ENCODE measurements at places on chromosomes 12 and 14. TPM values are rescaled to one million over a fixed set of nuclear protein-coding genes. Genes with fewer than 3 reads are reported as not detected.

DNA sequence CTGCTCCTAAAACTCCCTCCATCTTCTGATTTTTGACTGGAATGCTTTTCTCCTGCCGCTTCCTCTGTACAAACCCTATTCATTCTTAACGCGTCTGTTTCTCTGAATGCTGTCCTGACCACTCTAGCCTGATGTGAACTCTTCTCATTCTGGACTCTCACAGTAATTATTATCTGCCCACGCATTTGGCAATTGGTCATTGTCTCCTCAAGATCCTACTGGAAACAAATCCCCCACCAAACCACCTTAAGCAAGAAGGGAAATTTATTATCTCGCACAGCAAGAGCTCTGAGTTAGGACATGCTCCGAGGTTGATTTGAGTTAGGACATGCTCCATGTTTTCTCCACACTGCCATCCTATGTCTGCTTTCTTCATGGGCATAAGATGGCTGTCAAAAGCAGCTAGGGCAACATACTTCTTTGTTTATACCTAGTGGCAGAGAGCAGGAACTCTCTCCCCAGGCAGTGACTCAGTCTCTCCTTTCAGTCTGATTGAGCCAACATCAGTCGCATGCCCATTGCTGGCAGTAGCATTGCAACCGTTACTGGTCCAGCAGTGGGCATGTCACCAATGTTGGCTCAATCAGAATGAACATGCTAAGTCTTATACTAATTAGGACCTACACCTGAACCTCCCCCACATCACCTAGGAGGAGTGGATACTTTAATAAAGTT, 102.2 kb downstream of the SSPN start:
- no peak overlapping the region for H3K4me3 ChIP-seq
- no peak overlapping the region for H3K27ac ChIP-seq
- DNase-seq, result no peak
- H3K27me3 ChIP-seq, result no peaks in the 10 kb centered on the region

GRCh38 chr12:127579446-127579845, 687.5 kb upstream of the TMEM132C start:
- no peak overlapping the region for H3K27ac ChIP-seq
- peaks cover 9% of the 10 kb centered on the region for H3K4me1 ChIP-seq
- no peaks in the 10 kb centered on the region for H3K27me3 ChIP-seq
- H3K4me3 ChIP-seq, result no peak overlapping the region
- no peaks in the 10 kb centered on the region for H3K36me3 ChIP-seq

DNA sequence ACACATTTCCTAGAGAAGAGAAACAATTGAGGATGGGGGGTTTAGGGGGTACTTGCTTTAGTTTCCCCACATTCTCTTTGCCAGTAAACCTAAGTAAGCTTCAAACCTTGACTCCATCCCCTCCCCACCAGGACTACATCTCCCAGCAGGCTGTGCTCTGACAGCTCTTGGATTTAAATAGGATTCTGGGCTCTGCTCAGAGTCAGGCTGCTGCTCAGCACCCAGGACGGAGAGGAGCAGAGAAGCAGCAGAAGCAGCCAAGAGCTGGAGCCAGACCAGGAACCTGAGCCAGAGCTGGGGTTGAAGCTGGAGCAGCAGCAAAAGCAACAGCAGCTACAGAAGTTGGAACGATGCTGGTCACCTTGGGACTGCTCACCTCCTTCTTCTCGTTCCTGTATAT, 20.6 kb downstream of the RDH12 start:
- H3K4me3 ChIP-seq, result peak overlapping the region; percentile 19
- H3K27ac ChIP-seq, result no peak overlapping the region
- no peaks in the 10 kb centered on the region for H3K36me3 ChIP-seq
- H3K4me1 ChIP-seq, result no peaks in the 10 kb centered on the region

DNA sequence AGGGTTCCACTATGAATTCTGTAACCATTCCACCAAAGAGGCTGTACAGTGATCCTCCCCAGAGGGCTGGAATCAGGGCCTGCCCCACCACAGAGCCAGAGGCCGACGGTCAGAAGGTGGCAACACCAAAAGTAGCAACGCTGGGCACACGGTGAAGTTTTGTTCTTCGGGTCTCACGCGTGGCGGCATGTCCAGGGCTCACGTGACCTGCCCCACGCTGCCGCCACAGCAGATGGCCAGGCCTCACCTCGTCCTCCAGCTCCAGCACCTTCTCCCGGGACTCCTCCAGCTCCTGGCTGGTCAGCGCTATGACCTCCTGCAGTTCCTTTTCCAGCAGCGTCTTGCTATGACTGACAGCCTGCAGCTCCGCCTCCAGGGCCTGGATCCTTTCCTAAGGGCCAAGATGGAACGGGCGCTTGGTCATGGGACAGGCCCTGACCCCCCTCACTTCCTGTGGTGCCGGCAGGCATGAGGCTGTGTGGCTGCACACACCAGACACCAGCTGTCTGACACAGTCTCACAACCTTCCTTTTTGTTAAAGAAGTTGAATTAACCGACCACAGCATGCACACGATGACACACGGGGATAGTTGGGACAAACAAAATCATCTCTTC, 22.4 kb upstream of the ANKLE2 start:
- no peak overlapping the region for H3K27ac ChIP-seq
- H3K27me3 ChIP-seq, result no peaks in the 10 kb centered on the region
- no peak overlapping the region for H3K4me3 ChIP-seq
- H3K4me1 ChIP-seq, result no peaks in the 10 kb centered on the region

DNA sequence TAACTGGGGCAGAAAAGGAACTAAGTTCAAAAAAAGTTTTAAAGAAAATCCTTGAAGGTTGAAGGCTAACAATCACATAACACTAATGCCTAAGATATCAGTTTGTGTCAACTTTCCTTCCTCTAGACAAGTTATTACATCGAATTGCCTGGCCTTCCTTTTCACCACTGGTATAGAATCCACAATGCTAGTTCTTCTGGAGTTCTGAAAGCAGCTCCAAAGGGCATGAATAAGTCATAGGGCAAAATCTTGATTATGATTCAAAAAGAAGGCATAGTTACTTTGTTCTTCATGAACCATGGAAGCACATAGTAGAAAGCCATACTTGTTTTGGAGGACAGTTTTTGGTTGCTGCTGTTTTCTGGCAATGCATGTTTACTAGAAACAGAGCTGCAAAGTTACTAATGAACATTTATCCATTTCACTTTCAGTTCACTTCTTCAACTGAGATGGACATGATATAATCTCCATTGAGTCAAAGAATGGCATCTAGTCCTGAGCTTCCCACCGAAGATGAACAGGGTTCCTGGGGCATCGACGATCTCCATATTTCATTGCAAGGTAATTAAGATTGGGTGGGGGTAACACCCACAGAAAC, 56.0 kb downstream of the SYNE2 start:
- no peaks in the 10 kb centered on the region for H3K36me3 ChIP-seq
- DNase-seq, result no peak
- H3K4me1 ChIP-seq, result peaks cover 36% of the 10 kb centered on the region
- H3K27ac ChIP-seq, result no peak overlapping the region
- no peak overlapping the region for H3K4me3 ChIP-seq

DNA sequence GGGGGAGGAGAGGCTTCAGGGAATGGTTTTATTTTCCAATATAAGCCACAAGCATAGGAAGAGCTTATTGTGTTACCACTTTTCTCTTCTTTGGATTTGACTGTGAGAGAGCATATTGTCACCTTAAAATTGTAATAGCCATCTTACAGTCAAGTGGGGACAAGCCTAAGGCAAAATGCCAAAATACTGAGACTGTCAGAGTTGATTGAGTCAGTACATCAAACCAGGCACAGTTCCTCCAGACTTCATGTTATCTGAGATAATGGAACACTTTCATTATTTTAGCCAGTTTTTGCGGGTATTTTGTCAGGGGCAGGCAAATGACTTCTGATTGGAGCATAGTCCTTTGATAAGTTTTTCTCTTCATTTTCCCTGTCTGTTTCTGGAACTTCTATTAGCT, 19.5 kb upstream of the NUBPL start:
- no peaks in the 10 kb centered on the region for H3K27me3 ChIP-seq
- no peaks in the 10 kb centered on the region for H3K4me1 ChIP-seq
- no peaks in the 10 kb centered on the region for H3K36me3 ChIP-seq

GRCh38 chr14:67928375-67928774, 108.8 kb downstream of the RAD51B start:
- no peaks in the 10 kb centered on the region for H3K36me3 ChIP-seq
- no peak overlapping the region for H3K4me3 ChIP-seq
- no peak overlapping the region for H3K27ac ChIP-seq

DNA sequence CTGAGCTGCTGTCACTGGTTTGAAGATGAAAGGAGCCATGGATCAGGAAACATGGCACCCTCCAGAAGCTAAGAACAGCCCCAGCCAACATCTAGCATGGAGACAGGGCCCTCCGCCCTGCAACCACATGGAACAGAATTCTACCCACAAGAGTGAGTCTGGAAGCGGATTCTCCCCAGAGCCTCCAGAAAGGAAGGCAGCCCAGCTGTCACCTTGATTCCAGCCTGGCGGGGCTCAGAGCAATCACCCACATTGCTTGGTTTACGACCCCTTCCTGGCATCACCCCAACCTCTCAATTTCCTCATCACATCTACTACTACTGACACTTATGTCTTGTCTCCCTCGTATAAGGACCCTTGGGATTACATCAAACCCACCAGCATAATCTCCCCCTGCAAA, 38.5 kb downstream of the OAS2 start:
- H3K4me3 ChIP-seq, result no peak overlapping the region
- no peak for DNase-seq
- H3K27ac ChIP-seq, result no peak overlapping the region
- H3K4me1 ChIP-seq, result no peaks in the 10 kb centered on the region

DNA sequence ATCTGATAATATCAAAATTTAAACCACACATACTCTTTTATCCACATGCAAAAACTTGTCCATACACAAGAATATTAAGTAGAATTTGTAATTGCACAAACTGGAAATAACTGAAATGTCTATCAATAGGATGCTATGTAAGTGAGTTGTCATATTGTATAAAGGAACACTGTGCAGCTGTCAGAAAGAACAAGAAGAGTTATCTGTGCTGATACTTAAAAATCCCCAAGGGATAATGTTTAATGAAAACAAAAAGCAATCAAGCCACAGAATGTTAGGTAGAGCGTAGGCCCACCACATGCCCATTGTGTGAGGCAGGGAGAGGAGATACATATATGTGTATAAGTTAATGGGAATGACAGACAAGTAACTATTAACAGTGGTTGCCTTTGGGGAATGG, 25.9 kb upstream of the HIGD1C start:
- H3K27ac ChIP-seq, result no peak overlapping the region
- peak overlapping the region; percentile 63 for H3K4me3 ChIP-seq
- H3K4me1 ChIP-seq, result peaks cover 78% of the 10 kb centered on the region
- no peaks in the 10 kb centered on the region for H3K27me3 ChIP-seq
- H3K36me3 ChIP-seq, result no peaks in the 10 kb centered on the region

GRCh38 chr12:66692170-66692569, 13.3 kb upstream of the GRIP1 start:
- no peak for DNase-seq
- no peaks in the 10 kb centered on the region for H3K36me3 ChIP-seq
- H3K27ac ChIP-seq, result no peak overlapping the region
- H3K4me1 ChIP-seq, result peaks cover 26% of the 10 kb centered on the region
- no peak overlapping the region for H3K4me3 ChIP-seq
- H3K27me3 ChIP-seq, result no peaks in the 10 kb centered on the region

- no peaks in the 10 kb centered on the region for H3K27me3 ChIP-seq
- no peaks in the 10 kb centered on the region for H3K4me1 ChIP-seq
- H3K36me3 ChIP-seq, result no peaks in the 10 kb centered on the region
- no peak for DNase-seq
Observed at GRCh38 chr12:42886160-42886559, 296.6 kb upstream of the PRICKLE1 start.

- H3K36me3 ChIP-seq, result no peaks in the 10 kb centered on the region
- no peak overlapping the region for H3K4me3 ChIP-seq
- H3K4me1 ChIP-seq, result no peaks in the 10 kb centered on the region
- no peak for DNase-seq
Observed at GRCh38 chr12:27213830-27214787, 30.0 kb upstream of the STK38L start.

DNA sequence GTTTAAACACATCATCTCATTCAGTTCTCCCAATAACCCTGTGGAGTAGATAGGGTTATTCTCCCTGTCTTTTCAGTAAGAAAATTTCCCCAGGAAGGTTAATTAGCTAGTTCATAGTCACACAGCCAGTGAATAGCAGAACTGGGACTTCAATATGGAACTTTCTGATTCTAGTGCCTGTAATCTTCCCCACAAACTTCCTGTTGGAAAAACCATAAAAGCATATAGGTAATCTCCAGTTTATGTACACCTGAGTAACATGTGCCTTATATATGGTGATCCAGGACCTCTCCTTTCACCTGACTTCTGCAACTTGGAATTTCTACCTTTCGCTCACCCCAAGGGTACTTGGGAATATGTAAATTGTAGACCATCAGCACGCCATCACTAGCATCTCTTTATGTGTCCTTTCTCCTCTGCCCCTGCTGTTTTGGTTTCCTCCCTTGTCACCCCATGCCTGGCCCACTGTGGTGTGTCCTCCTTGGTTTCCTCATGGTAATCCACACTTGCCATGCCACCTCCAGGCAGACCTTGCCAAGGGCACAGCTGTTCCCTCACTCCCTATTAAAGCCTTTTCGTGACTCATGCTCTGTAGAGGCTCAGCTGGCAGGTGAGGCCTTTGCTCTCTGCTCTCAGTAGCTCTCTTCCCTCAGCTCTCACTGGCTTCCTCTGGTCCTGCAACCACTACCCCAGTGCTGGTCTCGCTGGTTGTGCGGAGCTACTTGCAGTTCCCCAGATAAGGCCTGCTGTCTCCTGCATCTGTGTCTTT, 16.7 kb downstream of the TBC1D30 start:
- no peak overlapping the region for H3K4me3 ChIP-seq
- DNase-seq, result no peak
- no peaks in the 10 kb centered on the region for H3K36me3 ChIP-seq
- H3K27ac ChIP-seq, result no peak overlapping the region
- H3K4me1 ChIP-seq, result no peaks in the 10 kb centered on the region

DNA sequence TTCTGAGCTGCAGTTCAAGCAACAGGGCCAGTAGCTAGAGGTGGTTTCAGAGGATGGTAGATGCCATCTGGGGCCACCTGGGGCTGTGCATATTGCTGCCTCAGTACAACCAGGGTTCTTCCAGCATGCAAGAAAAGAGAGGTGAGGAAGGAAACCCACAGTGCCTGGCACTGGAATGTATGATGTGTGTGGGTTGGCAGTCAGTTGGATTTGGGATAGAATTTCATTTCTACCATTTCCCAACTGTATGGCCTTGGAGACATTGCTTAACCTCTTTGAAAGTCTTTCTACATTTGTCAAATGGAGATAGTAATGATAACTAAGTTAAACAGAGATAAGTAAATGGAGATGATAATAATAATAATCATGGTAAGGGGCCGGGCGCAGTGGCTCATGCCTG, 10.2 kb upstream of the LRRC10 start:
- no peaks in the 10 kb centered on the region for H3K36me3 ChIP-seq
- no peak for DNase-seq
- no peak overlapping the region for H3K4me3 ChIP-seq
- no peak overlapping the region for H3K27ac ChIP-seq

PAX9 gene
- 0.37 TPM for polyA plus RNA-seq

PDE3A gene
- polyA plus RNA-seq, result 2.7 TPM

ZNF891 gene
- 1.6 TPM for polyA plus RNA-seq

TMCC3 gene
- 1.6 TPM for polyA plus RNA-seq

KRT8 gene
- 322 TPM for polyA plus RNA-seq

PIK3C2G gene
- not detected for polyA plus RNA-seq

MDP1 gene
- polyA plus RNA-seq, result 31.1 TPM

All from GM23338 (cell line).